Suppressor macrophage (primary cell): ENCODE measurements at places on chromosomes 12 and 14.
A peak's percentile ranks its signal among the peaks of the same experiment; 100 is the strongest.

- DNase-seq: peak; percentile 77
Measured at GRCh38 chr12:6074979-6075585, 49.4 kb downstream of the VWF start.

GRCh38 chr12:43692064-43692463 lies 66.5 kb downstream of the PUS7L start:
- DNase-seq: no peak

- no peak for DNase-seq
Measured at GRCh38 chr14:99484106-99484505, 2.9 kb downstream of the CCNK start.

DNA sequence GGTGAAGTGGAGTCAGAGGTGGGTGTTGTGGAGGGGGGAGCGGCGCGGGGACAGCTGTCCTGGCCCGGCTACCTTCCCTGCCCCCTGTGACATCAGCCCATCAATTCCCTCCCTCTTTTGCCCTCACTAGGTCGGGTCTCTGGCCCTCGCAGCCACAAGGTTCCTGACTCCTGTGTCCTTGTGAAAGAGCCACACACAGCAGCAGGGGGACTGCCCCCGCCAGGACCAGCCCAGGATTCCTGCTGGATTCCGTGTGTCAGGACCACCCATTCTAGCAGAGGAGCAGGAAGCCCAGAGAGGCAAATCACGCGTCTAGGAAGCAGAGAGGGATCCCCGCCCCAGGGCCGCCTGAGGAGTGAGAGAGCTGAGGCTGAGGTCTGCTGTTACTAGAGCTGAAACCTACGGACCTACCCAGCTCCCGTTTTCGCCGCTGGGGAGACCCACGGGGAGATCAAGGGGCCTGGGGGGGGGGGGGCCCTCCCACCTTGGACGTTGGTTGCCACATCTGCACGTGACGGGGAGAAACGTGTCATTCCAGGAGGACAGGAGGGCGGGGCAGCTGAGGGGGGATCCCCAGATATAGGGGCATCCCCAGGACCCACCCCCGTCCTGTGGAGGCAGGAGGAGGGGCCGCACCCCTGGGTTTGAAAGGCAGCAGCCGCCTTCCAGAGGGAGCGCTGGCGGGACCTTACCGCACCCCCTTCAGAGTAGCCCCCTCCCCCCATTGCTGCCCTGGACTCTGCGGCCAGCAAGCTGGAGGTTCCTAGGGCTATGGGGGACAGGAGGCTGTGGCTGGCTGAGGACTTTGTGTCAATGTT lies 12.5 kb upstream of the INF2 start:
- peak; percentile 50 for DNase-seq

- no peak for DNase-seq
Measured at GRCh38 chr12:129109174-129110001, 256.1 kb downstream of the GLT1D1 start.

DNA sequence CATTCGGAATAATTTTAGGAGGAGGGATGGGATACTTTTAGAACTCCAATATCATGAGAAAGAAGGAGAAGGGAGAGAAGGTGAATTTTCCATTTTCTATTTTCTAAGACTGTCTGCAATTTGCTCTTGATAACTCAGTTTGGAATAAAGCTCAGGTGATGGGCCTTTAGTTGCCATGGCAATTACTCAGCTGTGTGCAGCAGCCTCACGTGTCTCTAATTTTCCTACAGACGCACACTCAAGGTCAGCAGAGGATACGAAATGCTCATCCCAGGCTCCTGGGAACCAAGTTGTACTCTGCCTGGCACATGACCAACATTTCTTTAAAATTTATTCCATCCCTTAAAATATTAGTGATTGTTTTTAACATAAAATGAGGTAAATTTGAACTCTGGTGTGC lies 76.7 kb downstream of the TTC8 start:
- DNase-seq: no peak

DNA sequence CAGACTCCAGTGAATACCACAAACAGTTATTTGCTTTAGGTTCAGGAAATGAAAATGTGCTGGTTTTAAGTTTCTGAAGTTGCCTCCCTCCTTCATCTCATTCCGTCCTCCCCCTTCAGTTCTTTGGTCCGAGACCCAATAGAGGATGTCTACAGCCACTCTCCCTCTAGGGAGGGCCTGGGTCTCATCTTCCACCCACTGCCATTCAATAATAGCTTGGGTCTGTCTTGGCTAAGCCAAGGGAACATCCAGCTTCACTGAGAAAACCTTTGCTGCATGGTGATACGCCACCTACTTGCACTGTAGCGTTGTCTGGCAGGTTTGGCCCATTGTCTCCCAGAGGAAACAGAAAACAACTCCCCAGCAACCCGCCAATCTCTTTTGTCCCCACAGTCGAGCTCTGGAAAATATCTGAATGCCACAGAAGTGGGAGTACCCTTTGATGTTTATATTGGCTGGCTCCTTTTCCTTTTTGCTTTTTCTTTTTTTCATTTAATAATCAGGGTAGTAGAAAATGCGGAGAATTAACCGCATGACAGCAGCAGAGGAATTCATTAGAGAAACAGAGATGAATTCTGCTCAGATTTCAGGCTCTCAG lies 380.1 kb downstream of the RAD51B start:
- DNase-seq: no peak

GRCh38 chr12:108975024-108975593 lies 45.8 kb downstream of the SVOP start:
- no peak for DNase-seq

DNA sequence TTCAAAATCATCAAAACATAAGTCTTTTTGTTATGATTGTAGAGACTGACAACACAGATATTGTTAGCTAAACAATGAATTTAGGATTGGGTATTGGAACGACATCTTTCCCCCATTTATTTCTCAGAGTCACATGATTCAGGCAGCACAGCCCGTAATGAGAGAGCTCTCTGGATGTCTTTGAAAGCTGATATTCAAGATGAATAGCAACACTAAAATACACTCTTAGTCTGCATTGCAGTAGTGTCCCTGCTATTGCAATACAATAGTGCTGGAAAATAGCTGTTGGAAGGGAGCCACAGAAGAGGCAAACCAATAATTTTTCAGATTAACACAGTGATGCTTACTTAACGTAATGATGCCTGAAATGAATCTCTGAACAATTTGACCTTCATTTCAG lies 9.9 kb downstream of the GTSF1 start:
- DNase-seq: no peak

- no peak for DNase-seq
Measured at GRCh38 chr14:84991021-84991420, 538.9 kb upstream of the FLRT2 start.

DNA sequence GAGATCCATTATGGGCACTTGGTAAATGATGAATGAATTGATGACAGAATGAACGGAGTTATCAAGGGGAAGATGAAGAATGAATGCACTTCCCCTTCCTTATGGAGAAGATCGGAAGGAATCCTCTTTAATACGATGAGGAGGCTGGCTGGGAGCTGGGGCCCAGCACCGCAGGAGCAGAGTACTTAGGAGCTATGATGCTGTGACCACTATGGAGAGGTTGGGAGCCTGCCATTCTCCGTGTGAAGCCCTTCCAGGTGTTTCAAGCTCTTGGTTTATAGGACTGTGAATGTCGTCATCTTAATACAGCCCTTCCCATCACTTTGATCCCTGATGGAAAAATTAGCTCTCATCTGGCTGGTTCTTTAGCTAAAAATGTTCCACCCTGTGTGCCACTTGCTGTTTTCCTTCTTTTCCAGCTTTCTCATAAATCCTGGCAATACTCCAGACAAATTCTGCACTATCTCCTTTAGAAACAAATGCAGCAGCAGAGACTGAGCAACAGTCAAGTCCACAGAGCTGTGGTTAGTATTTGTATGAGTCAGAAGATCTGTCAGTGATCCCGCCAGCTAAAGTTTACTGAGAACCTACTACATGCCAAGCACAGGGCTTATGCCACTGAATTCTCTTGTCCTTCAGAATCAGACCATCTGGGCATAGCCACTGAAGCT lies 263.1 kb upstream of the CRY1 start:
- DNase-seq: peak; percentile 8

GRCh38 chr14:64942531-64943111 lies at the start of gene GPX2:
Gene GPX2, minus strand, starts transcription at chr14:64942745. Its CDS starts 19 bp downstream, at chr14:64942726.
- DNase-seq: no peak

DNA sequence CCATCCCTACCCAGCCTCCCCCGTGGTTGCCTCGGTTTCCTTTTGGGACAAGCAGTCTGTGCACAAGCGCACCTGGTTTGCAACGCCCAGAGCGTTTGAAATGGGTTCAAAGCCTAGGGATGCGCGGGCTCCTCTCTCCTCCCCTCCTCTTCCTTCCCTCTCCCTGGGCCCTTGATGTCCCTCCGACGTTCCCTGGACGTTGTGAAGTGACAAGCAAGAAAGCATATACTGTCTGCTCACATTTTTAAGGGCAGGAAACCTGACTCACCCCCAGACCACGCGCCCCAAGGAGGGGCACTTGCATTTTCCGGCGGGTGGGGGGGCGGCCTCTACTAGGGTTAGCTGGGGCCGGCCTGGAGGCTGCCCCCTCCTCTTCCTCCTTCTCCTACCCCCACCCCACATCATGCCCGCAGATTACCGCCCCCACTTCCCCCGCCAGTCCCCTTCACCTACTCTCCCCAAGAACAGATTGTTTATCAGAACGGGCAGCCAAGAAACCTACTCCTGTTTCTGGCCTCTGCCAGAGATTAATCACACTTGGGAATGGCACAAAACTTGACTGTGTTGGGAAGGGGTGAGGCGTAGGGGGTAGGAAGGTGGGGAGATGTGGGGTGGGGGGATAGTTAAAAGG lies 9.5 kb upstream of the IRF2BPL start:
- DNase-seq: peak; percentile 64

DNA sequence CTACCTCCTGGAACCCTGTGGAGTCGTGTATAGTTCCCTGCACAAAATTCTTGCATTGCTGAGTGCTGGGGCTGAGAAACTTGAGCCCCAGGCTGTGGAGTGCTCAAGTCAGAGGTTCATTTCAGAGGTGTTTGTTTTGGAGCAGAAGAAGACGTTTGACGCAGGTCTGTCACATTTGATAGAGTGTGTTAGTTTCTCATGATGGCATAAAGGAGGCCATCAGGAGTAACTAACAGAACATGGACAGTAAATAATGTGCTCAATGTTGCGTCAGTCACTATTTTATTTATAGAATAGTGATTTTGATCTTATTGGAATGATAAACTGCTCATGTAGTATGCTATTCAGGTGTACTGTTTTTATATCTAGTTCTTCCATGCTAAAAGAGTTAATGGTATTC lies 44.2 kb downstream of the OTOGL start:
- DNase-seq: no peak

GRCh38 chr14:77607741-77608302 lies 8.6 kb downstream of the SPTLC2 start:
- peak; percentile 41 for DNase-seq

DNA sequence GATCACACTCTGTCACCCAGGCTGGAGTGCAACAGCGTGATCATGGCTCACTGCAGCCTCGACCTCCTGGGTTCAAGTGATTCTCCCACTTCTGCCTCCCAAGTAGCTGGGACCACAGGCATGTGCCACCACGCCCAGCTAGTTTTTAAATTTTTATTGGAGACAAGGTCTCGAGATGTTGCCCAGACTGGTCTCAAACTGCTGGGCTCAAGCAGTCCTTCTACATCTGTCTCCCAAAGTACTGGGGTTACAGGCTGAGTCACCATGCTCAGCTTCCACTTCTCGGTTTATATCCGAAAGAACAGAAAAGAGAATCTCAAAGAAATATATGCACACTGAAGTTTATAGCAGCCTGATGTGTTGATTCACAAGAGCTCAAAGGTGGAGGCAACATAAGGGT lies 107.5 kb downstream of the SCARB1 start:
- DNase-seq: peak; percentile 68

GRCh38 chr14:56342494-56342942 lies 224.3 kb downstream of the PELI2 start:
- peak; percentile 66 for DNase-seq

- no peak for DNase-seq
Measured at GRCh38 chr14:71327691-71328090, 420.4 kb downstream of the PCNX1 start.

GRCh38 chr14:90273532-90273931 lies 17.2 kb downstream of the PSMC1 start:
- DNase-seq: no peak

DNA sequence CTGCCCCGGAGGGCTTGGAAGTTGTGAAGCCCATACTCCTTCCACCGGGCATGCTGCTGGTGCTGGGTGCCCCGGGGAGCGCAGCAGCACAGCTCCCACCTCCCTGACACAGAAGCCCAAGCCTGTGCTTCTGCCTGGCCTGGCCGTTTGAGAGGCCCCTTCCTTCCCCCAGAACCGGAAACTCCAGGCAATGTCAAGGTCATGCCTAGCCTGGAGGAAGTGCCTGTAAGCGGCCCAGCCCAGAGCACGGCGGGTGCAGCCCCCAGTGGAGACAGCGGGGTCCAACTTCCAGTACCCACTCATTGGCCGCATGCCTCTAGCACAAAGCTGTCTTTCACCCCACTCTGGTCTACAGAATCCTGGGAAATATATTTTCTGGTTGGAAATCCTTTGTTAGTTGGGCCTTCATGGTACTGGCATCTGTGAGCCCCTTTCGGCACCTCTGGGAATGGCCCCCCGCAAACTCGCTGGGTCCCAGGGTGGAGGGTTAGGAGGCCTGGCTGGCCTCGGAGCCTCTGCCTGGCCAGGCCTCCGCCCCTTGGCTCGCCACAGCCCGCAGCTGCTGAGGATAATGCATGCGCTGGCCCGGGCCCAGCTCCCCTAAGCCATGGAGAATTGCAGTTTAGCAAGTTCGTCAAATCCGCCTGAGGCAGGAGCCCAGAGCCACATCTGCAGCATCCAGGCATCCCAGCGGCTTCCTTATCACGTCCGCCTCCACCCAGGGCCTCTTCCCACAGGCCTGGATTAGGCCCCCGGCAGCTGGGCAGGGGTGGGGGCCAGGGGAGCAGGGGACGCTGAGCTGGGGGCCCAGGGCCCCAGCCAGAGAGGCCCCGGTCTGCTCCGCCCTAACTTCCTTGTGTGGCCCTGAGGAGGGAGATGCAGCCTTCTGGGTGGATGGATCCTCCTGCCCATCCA lies 48.9 kb upstream of the DLK1 start:
- DNase-seq: peak; percentile 64

DNA sequence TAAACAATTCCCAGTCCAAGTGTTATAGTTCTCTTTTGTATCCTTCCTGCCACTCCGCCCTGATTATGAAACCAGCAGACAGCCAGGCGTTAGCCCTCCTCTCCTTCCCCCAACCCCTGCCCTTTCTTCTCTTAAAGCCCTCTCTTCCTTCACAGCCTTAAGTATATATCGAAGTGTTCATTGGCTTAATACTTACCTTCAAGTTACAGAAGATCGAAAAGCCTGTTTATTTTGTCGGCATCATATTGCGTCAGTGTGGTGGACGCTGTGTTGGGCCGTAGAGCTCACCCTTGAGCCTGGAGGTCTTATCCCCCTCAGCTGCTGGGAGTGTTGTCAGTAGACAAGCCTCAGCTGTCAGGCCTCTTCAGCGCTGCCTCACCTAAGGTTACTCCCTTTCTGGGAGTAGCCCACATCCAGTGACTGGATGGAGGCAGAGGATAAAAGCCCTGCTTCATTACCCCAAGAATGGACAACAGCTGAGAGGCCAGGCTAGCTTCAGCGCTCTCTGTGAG lies 36.2 kb downstream of the CMAS start:
- DNase-seq: no peak
